Right hindlimb (tissue), 1 donor: ENCODE measurements at places on chromosomes 11 and 22.

- no peak for DNase-seq
These were observed 34.4 kb downstream of the BRD1 start for GRCh38 chr22:49793296-49793695.

DNA sequence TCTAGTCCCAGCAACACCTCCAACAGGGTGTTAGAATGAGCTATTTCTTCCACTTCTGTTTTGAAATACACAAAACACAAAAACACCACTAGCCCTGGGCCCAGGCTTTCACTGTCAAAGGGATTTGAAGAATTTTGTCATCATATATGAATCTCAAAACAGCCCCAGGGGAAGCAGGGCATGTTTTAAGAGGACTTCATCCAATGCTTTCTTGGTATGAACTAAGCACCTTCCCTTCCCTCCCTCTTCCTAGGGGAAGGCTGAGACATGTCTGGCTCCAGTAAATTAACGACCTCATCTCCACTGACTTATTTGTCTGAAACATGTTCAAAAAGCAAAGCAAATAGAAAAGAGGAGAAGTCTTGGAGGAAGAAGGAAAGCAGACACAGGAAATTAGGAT is 75.7 kb upstream of the INCENP start:
- peak; percentile 26 for DNase-seq

DNA sequence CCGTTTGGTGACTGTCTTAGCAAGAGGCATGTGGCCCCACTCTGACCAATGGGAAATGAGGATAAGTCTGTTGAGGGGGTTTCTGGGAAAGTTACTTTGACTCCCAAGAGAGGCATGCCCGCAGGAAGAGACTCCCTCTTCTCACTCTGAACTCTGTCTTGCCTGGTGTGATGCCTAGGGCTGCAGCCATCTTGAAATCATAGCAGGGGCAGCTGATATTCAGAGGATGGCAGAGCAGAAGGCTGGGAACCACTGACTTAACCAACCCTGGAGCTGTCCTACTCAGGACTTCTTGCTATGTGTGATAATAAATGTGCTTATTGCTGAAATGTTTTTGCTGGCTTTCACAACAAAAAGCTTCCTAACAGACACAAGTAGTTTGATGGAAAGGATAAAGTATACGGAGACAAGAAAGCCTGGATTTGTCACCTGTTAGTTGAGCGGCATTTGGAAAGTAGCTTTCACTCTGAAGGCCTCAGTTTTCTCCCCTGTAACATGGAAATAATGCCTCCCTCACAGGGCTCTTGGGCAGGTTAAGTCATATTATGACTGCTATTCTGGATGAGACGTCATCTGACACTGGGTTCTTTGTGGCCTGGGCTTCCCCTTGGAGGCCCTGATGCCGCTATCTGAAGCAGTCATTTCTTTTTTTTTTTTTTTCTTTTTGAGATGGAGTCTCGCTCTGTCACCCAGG is 128.5 kb downstream of the CEP164 start:
- DNase-seq: no peak

DNA sequence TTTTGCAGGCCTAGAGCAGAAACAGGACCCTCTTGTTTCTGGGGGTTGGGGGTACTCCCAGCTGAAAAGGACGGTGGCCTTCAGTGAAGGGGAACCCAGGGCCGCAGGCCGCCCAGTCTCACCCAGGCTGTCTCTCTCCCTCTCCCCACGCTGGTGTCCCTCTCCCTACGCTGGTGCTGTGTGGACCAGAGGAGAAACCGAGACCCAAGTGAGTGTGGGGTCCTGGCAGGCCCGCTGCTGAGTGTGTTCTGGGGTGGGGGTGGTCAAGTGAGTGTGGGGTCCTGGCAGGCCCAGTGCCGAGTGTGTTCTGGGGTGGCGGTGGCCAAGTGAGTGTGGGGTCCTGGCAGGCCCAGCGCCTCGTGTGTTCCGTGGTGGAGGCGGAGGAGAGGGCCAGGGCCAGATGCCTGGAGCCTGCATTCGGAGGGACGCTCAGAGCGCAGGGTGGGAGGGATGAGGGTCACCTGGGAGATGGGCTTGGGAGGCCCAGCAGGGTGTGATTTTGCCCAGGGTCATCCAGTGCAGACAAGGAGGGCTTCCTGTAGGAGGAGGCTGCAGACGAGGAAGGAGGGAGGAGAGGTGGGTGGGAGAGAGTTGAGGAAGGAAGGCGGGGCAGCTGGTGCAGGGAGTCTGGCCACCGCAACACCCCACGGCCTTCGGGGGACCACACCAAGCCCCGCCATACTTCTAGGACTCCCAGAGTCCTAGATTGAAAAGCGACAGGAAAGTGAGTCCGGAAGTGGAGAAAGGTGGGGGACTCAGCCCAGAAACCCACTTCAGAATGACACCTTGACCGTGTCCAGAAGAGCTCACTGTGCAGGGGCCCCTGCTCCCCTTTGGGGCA is 10.3 kb downstream of the TNNT3 start:
- no peak for DNase-seq
